GM23248 (cell line): ENCODE measurements at places on chromosomes 2 and 18. TPM values are rescaled to one million over a fixed set of nuclear protein-coding genes. Genes with fewer than 3 reads are reported as not detected.
A peak's percentile ranks its signal among the peaks of the same experiment; 100 is the strongest.

The EXOC6B gene
- 8.9 and 9.0 TPM in 2 replicates for polyA plus RNA-seq

- H3K4me3 ChIP-seq = no peak overlapping the region
- no peaks in the 10 kb centered on the region for H3K27me3 ChIP-seq
- H3K36me3 ChIP-seq = peaks cover 96% of the 10 kb centered on the region
- peaks cover 27% of the 10 kb centered on the region; the same call in 1 of the 2 replicates for H3K4me1 ChIP-seq
Measured at GRCh38 chr2:223994562-223995162, 37.4 kb downstream of the MRPL44 start.

The EMILIN2 gene
- 6.5 and 9.0 TPM in 2 replicates for polyA plus RNA-seq

DNA sequence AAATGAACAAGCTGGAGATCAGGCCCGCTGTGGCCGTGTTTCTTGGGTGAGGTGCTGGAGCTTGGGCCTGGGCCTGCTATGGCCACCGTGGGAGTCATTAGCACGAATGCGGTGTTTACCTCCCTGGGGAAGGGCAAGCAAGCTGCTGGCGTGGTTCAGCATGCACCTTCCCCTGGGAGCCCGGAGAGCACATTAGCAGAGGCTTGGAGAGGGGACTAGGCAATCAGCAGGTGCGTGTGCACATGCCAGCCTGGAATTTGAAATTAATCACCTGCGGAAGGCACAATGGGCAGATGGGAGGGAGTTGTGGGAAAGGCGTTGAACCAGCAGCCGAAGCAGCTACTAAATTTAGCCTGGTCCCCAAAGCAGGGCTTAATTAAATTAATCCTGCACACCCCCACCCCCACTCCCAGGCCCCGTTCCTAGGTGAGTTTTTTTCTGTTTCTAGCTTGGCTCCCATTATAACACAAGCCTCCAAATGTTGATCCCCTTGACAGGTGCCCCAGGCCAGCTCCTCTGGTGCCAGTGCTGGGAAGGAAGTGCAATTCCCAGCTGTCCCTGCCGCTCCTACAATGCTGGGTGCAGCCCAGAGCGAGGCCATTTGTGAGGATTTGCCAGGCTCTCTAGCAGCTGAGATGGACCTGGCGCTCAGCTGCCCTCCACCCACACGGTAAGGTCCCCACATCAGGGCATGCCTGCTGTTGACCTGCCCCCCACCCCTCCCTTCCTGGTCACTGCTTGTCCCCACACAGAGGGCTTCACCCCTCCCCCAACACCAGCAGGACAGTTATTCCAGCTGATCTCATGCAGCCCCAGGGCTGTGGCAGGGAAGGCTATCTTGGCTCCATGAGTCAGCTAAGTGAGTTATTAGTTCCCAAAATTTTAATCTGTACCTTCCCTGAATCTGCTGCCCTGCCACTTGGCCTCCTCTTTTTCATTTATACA lies 115.0 kb downstream of the ZBTB7C start:
- no peak overlapping the region for H3K27ac ChIP-seq
- H3K4me1 ChIP-seq = no peaks in the 10 kb centered on the region
- H3K4me3 ChIP-seq = no peak overlapping the region
- H3K36me3 ChIP-seq = no peaks in the 10 kb centered on the region
- DNase-seq = peak; percentile 29
- no peaks in the 10 kb centered on the region for H3K27me3 ChIP-seq

DNA sequence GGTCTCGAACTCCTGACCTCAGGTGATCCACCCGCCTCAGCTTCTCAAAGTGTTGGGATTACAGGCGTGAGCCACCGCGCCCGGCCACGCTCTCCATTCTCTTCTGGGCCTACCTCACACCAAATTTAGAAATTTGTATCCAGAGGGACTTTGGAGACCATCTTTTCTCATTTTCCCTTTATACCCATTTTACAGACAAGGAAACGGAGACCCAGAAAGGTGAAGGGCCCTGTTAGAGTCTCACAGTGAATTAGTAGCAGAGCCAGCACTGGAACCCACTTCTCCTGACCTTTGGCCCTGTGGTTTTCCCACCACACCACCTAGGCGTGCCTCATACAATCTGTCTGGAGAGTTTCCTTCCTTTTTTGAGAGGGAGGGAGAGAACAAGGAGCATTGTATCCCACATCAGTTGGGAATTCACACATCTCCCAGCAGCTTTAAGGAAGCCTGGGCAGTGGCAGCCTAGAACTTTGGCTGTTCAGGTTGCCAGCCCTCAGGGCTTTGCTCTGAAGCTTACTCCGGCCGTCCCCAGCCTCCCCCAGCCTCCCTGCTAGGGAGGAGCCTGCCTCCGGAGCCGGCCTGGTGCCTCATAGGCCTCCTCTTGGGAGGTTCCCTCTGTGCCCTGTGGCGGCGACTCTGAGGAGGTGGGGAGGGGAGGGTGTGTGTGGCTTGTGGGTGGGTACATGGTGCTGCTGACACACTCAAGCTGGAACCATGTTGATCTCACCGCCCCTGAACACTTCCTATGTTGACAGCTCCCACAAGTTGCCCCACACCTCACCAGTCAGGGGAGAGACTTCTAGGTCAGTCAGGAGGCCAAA lies 13.8 kb downstream of the FOSL2 start:
- peaks cover 32% of the 10 kb centered on the region for H3K4me1 ChIP-seq
- peaks cover 79% of the 10 kb centered on the region for H3K36me3 ChIP-seq
- peak overlapping the region; percentile 67 for H3K27ac ChIP-seq
- H3K4me3 ChIP-seq = peak overlapping the region; percentile 7; the same call in 1 of the 2 replicates
- peak; percentile 87 for DNase-seq

DNA sequence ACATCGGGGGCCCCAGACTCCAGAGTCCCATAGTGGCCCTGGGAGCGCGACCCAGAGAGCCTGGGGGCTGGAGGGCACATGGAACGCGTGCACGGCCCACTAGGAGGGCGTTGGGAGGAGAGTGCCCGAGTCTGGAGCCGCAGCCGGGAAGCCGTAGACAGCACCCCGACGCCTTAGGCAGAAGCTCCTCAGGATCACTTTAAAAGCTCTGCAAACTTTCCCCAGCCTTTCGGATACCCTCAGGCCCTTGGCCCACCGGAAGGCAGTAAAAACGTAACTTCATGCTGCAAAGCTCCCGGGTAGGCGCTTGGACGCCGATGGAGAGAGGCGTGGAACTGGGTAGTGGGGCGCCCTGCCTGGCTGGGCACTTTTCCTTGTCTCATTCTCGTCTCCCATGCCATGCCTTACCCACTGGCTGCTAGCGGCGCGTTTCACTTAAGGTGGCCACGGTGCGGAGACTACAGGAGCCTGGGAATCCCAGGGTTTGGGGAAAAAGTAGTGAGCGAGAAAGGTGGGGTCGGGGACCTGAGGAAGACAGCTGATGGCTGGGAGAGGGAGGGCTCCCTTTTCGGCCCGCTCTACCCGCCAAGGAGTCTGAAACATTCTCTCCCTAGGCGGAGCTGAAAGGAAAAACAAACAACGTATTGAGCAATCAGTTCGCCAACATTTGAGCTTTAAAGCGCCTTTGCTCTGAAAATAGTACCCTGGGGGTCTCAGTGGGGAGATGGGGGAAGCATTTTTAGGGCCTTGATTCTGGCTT lies 141.8 kb downstream of the MEIS1 start:
- H3K27ac ChIP-seq = no peak overlapping the region
- no peaks in the 10 kb centered on the region for H3K4me1 ChIP-seq
- peaks cover 17% of the 10 kb centered on the region for H3K27me3 ChIP-seq
- H3K36me3 ChIP-seq = peaks cover 8% of the 10 kb centered on the region; the same call in 1 of the 2 replicates
- peak; percentile 68 for DNase-seq

DNA sequence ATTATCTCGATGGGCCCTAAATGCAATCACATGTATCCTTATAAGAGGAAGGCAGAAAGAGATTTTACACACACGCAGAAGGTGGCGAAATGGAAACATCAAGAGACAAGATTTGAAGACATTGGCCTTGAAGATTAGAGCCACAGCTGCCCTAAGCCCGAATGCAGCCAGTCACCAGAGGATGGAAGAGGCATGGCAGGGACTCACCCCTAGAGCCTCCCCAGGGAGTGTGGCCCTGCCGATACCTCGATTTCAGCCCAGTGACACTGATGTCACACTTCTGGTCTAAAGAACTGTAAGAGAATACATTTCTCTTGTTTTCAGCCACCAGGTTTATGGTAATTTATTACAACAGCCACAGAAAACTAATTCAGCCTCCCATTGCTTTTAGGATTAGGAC lies 17.4 kb downstream of the TTC39C start:
- H3K36me3 ChIP-seq = no peaks in the 10 kb centered on the region
- H3K27ac ChIP-seq = no peak overlapping the region
- peaks cover 15% of the 10 kb centered on the region for H3K4me1 ChIP-seq
- no peaks in the 10 kb centered on the region for H3K27me3 ChIP-seq

The ZBTB7C gene
- not detected in 2 replicates for polyA plus RNA-seq

The PXDN gene
- 222 and 235 TPM in 2 replicates for polyA plus RNA-seq

- DNase-seq = peak; percentile 52
- peaks cover 16% of the 10 kb centered on the region; the same call in 1 of the 2 replicates for H3K36me3 ChIP-seq
- H3K4me1 ChIP-seq = peaks cover 13% of the 10 kb centered on the region
- H3K27ac ChIP-seq = no peak overlapping the region
Measured at GRCh38 chr2:170073288-170073687, 104.7 kb upstream of the MYO3B start.

The IL1R1 gene
- polyA plus RNA-seq = 75.4 and 78.5 TPM in 2 replicates

DNA sequence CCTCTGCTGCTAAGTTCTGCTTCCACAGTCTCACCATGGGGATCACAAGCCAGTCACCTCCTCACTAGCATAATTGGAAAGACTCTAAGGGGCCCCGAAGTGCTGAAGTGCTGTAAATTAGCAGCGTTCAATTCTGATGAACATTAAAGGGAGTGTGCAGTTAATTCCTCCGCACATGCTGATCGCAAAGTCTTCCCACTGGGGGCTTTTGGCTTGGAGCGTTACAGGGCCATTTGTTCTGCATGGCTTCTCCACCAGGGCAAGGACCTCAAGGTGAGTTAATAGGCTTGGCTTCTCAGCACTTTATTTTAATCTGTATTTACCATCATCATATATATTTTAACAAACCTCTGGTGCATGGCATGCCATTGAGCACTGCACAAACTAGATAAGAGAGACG lies 216.3 kb upstream of the PARD3B start:
- H3K27ac ChIP-seq = no peak overlapping the region
- no peak overlapping the region for H3K4me3 ChIP-seq
- DNase-seq = no peak
- H3K36me3 ChIP-seq = no peaks in the 10 kb centered on the region
- peaks cover 4% of the 10 kb centered on the region; the same call in 1 of the 2 replicates for H3K4me1 ChIP-seq

DNA sequence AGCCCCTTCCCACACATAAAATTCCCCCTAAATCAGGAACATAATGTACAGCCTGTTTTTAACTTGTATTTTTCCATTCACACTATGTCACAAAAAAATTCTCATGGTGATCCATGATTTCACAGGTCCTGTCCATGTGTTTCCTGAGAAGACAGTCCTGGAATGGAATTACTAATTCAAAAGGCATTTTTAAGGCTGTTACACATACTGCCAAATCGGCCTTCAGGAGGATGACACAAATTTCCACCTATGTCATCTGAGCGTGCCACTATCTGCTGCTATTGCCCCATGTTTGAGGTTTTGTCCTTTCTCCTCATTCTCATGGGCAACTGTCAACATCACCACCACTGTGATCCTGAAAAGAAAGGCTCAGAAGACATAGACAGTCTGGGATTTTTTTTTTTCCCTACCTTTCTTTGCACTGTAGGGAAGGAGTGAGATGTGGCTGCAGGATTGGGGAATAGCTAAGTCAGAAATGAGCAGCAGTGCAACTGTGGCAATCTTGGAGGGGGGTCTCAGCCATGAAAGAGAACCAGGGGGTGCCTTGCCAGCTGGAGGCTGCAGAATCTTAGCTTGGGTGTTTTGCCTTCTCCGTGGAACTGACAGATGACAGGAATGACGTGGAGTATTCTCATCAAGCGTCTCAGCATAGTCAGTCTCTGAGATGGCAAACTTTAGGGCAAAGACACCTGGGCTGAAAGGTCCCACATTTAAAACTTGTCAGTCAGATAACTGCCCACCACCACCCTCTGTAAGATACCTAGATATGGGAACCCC lies 73.4 kb downstream of the MARCHF4 start:
- no peaks in the 10 kb centered on the region for H3K36me3 ChIP-seq
- H3K4me3 ChIP-seq = no peak overlapping the region
- peak overlapping the region; percentile 88 for H3K27ac ChIP-seq
- no peaks in the 10 kb centered on the region for H3K27me3 ChIP-seq
- peaks cover 40% of the 10 kb centered on the region for H3K4me1 ChIP-seq

The CTNNA2 gene
- not detected in 2 replicates for polyA plus RNA-seq

DNA sequence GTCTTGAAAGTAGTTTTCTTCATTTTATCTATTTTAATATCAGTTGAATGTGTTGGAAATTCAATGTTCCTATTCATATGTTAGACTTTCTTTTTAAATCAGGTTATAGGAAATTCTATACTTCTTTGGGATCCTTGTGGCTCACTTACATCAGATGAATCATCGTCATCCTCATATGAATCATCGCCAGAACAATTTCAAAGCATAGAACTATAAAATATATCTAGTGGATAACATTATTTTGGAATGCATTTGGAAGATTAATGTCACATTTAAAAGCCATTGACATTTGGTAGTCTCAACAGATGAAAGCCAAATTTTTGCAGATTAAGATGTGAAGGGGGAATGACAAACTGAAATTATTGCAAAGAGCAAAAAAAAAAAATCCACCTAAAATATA lies 94.1 kb downstream of the FAM161A start:
- no peaks in the 10 kb centered on the region for H3K36me3 ChIP-seq
- peaks cover 24% of the 10 kb centered on the region for H3K4me1 ChIP-seq
- peak overlapping the region; percentile 28; the same call in 1 of the 2 replicates for H3K4me3 ChIP-seq
- peak overlapping the region; percentile 85 for H3K27ac ChIP-seq
- no peaks in the 10 kb centered on the region for H3K27me3 ChIP-seq
- DNase-seq = peak; percentile 81

DNA sequence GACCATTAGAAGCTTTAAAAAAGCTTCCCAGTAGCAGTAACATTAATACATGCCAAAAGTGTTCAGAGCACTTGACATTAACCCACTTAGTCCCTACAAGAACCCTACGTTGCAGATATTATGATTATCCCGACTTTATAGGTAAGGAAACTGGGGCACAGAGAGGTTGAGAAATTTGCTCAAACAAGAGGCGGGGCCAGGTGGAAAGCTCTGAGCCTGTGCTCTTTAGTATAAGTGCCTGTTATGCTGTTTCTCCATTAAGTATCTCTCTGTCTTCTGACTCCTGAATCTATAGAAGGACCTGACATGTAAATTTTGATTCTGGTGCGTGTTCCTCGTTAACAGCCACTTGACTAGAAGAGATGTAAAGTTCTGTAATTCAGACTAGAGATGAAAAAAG lies 139.8 kb downstream of the RBMS1 start:
- 0 out of 2 replicates have a peak overlapping the region, but pooled peaks have one; percentile 54 for H3K27ac ChIP-seq
- H3K27me3 ChIP-seq = no peaks in the 10 kb centered on the region
- no peak for DNase-seq
- peaks cover 12% of the 10 kb centered on the region; the same call in 1 of the 2 replicates for H3K36me3 ChIP-seq
- no peak overlapping the region for H3K4me3 ChIP-seq

GRCh38 chr2:238818561-238818960 lies 29.3 kb upstream of the TWIST2 start:
- H3K4me3 ChIP-seq = no peak overlapping the region
- peaks cover 18% of the 10 kb centered on the region for H3K4me1 ChIP-seq
- peak; percentile 53 for DNase-seq

The MGAT4A gene
- polyA plus RNA-seq = not detected in 2 replicates

The TMEM169 gene
- 0.11 and 0.25 TPM in 2 replicates for polyA plus RNA-seq

DNA sequence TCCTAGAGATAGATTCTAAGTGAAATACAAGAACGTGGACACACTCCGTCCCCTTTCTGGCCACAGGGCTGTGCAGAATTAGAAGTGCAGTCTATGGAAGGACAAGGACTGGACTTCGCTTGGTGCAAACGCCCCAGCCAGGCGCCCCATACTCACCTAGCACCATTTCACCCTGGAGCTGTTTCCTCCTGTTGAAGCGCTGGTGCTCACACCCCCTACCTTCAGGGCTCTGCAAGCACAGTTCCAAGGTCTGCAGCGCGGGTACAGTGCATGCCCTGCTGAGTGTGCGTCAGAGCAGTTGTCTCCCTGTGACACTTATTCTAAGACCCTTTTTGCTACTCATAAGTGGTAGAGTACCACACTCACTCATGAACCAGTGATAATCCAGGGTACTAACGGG lies 3.0 kb downstream of the HPCAL1 start:
- peak overlapping the region; percentile 90; the same call in 1 of the 2 replicates for H3K4me3 ChIP-seq
- no peaks in the 10 kb centered on the region for H3K27me3 ChIP-seq
- H3K4me1 ChIP-seq = peaks cover 17% of the 10 kb centered on the region
- H3K36me3 ChIP-seq = no peaks in the 10 kb centered on the region
- DNase-seq = no peak

The M1AP gene
- 0.13 and 0.18 TPM in 2 replicates for polyA plus RNA-seq
